Cardiac muscle cell (in vitro differentiated cells and primary cell): ENCODE measurements at places on chromosomes 2 and 18.

DNA sequence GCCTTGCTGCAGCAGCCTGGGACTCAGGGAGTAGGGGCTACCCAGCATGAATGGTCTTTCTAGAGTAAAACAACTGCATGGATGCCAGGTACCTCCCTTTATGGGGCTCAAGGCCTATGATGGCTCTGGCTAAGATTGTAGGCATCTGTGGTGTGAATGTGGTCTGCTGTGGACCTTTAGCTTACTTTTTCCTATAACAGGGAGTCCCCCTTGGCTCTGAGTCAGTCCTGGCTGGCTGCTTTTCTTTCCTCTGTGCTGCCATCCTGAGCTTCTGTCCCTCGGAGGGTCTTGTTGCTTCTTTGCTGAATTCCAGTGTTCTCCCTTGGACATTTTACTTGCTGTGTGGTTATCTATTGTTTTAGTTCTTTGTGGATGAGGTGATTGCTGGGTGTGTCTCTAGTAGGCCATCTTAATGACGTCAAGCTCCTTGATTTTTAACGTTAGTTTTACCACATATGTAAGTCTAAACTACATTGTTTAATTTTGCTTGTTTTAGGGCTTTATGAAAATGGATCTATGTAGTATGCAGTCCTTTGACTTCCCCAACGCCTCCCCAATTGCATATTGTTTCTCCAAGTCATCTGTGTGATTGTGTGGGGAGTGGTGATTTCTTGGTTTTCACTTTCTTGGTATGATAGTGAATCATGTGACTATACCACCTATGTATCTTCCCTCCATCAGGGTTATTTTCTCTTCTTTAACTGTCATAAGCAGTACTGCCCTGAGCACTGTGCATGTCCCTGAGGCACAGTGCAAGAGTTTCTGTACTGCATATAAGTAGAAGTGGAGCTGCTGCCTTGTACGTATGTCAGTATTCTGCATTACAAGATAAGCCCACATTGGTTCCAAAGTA, 92.4 kb downstream of the NCK2 start:
- no peak for DNase-seq

DNA sequence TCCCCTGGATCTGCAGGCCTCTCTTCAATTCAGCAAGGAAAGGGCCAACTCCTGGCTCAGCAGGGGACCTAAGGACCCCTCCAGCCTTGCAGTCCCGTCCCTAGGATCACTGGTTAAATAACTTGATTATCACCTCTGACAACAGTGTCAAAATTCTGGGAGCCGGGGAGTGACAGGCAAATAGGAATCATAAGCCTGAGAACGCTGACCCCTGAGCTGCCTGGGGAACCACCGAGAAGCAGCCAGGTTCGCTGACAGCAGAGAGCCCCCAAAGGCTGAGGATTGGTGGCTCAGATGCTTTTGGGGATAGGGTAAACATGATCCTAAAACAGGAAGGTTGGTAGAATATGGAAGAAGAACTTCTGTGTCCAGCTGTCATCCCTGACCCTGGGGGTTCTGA, 17.5 kb upstream of the TNS1 start:
- no peak for DNase-seq

DNA sequence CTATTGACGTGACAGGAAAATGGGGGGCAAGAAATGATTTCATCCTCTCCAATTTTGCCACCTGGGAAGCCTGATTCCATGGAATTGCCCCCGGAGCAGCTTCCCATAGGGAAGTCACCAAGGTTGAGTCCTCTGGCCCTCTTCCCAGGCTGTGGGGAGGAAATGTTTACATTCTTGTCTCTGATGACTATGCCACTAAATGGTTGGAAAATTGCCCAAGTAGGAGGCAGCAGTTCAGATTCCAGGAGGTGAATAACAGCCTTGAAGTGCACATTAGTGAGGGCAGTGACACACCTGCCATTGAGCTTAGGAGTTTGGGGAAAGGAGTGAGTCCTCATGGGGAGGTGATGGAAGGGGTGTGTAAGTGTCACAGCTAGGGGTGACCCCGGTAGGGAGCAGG, 449.2 kb upstream of the DCC start:
- no peak for DNase-seq

DNA sequence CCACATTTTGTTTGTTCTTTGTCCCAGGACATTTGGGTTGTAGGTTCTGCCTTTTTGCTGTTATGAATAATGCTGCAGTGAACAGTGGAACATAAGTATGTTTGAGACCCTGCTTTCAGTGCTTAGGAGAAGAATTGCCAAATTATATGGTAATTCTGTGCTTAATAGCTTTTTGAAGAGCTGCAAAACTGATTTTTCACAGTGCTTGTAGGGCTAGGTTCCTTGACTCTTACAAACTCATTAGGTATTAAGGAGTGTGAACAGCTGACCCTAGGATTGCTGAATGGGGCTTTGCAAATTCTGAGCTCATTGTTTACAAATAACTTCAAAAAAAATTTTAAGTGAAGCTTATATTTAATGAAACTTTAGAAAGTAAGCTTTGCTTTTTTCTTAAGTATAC, 154.2 kb downstream of the LTBP1 start:
- no peak for DNase-seq

DNA sequence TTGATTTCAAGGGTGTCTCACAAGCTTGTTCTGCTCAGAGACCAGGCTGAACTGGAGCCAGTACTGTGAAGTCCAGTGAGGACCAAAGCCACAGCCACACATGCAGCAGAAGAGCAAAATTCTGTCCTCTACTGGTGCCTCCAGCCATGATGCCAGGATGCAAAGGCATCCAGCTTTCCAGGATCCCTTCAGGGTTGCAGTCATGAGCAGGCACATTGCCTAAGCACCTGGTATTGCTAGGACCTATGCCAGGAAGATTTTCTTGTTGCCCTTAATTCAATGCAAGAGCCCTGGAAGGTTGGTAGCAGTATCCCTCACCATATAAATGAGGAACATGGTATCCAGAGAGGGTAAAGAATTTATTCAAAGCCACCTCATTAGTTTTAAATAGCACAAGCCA, 78.9 kb upstream of the CYRIA start:
- no peak for DNase-seq

- no peak for DNase-seq
Measured at GRCh38 chr2:138782383-138782782, 2.2 kb upstream of the NXPH2 start.

DNA sequence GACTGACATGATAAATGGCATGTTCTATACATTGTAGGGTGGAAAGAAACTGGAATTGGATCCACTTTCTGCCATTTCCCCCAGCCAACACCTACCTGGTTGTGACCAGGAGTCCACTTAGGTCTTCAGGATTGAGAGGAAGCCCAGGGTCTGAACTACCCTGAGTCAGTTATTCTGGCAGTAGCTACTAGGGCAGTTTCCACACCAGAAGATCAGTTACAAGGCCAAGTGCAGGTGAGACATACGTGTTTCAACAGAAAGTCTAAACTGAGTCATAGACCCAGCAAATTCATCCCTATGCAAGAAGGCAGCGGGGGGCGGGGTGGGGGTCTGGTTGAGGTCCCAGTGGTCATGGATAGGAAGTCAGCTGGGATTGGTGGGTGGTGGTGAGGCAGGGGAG, 21.9 kb downstream of the ANTXR1 start:
- no peak for DNase-seq

GRCh38 chr2:134499307-134499926, 219.4 kb downstream of the TMEM163 start:
- DNase-seq: no peak

GRCh38 chr2:160427629-160428404, 65.8 kb downstream of the RBMS1 start:
- DNase-seq: no peak

DNA sequence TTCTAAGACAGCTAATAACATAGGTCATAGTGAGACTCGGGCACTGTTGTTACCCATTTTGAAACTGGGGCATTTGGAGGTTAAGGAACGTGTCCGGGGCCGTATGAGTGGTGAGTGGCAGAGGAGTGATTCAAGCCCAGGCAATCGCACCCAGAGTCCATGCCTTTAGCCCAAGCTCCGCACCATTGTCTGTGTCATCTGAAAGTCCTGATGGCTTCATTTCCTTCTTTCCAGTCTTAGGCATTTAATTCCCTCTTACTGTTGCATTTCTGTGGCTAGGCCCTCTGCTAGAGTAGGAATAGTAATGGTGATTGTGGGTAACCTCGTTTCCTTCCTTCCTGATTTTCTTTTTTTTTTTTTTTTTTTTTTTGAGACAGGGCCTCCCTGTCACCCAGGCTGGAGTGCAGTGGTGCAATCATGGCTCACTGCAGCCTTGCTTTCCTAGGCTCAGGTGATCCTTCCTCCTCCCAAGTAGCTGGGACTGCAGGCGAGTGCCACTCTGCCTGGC, 49.8 kb upstream of the ASB1 start:
- peak; percentile 51 for DNase-seq
